ENCODE measurements at places on chromosomes 1 and 21.

- DNase-seq = no peak
Observed at GRCh38 chr1:3978990-3979325, 78.9 kb upstream of the C1orf174 start.

DNA sequence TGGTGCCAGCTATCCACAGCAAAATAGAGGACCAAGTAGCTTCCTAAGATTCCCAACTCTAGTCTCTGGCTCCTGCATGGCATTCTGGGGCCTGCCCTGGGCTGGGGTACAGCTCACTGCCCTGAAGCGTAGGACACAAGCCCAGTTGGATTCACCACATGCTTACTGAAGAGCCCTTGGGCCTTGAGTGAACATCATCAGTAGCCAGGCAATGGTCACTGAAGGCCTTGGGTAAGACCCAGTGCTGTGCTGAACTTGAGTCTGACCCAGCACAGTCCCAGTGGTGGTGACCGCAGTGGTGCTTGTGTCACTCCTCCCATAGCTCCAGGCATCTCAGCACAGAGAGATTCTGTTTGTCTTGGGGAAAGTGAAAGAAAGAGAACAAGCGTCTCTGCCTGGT is 7.7 kb upstream of the LCE3A start:
- DNase-seq = no peak

- DNase-seq = no peak
Observed at GRCh38 chr1:203453016-203453415, 22.6 kb upstream of the PRELP start.

DNA sequence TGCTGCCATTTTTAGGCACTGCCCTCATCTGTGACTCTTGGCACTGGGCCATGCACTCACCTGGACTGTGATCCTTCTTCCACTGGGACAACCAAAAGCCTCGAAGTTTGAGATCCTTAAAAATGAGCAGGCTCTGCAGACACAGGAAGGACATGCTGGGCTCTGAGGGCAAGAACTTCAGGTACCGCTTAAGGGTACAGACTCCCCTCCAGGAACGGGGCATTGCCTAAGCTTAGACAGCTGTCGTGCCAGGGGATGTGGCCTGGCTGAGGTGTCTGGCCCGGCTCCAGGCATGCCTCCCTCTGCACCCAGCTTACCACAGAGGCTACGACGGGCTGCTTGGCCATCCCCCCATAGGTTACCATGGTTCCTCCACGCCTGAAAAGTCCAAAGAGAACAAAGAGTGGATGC is 14.2 kb upstream of the SRSF4 start:
- DNase-seq = no peak

All from NCI-H1930 (cell line).